Activated naive CD4-positive, alpha-beta T cell treated with anti-CD3 and anti-CD28 coated beads, Interleukin-2, amount 10 ng/mL, durations not matched to agents 7 days and 5 days (primary cell): ENCODE measurements at places on chromosomes 13 and 19.

DNA sequence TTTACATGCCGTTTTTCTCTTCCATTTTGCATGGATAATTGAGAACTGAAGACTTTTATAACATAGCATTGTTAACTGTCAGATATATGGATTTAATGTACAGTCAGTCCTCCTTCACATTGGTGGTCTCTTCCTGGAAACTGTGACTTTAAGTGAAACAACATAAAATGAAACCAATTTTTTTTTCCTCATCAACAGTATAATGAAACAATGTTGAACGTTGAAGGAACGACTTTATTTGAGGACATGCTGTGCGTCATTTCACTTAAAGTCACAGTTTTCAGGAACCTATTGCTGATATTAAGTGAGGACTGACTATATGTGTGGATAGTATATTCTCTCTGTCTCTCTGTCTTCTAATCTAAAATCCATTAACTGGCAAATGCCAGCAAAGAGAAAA lies 54.8 kb downstream of the COG3 start:
- no peak for DNase-seq

DNA sequence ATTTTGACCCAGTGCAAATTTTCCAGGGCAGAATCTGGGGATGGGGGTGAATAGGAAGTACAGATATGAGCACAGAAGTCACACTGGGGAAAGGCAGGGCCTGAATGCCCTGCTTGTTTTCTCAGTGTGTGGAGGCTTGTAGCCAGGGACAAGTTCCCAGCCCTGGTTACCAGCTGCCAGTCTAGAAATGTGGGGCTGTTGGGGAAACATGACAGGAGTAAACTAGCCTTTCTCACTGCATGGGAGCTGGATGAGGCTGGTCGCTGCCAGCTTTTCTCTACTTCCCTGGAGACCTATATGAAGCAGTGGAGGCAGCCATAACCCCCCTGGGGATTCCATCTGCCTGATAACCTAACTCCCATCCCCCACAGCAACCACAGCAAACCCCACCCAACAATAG lies 2267.7 kb downstream of the PCDH9 start:
- no peak for DNase-seq

DNA sequence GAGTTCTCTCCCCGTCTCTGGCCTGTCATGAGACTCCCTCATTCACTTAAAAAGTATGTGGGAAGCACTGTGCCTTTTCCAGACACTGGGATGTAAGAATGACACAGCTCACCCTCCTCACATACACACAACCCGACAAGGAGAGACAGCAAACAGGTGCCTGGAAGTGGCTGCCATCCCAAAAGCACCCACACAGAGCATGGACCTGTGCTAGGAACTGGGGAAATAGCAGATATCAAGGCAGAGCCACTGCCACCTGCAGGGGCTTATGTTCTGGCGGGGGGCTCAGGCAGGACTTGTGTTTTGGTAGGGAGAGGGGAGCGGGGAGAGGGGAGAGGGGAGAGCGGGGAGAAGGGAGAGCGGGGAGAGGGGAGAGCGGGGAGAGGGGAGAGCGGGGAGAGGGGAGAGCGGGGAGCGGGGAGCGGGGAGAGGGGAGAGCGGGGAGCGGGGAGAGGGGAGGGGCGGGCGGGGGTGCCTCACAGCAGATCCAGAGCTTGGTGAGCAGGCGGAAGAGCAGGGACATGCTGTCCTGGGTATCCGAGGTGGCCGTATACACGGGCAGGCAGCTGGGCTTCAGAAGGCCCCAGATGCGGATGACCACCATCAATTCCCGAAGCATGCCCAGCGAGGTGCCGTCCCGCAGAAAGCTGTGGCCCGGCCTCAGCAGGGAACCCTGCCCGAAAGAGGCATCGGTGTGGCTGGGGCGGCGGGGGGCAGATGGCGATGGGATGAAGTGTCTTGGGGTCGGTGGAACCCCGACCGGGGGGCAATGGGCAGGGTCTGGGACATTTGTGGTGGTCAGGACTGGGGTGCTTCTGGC lies 12.2 kb downstream of the CFD start:
- no peak for DNase-seq

GRCh38 chr13:46321494-46322225 lies 65.4 kb downstream of the RUBCNL start:
- DNase-seq = peak; percentile 84

DNA sequence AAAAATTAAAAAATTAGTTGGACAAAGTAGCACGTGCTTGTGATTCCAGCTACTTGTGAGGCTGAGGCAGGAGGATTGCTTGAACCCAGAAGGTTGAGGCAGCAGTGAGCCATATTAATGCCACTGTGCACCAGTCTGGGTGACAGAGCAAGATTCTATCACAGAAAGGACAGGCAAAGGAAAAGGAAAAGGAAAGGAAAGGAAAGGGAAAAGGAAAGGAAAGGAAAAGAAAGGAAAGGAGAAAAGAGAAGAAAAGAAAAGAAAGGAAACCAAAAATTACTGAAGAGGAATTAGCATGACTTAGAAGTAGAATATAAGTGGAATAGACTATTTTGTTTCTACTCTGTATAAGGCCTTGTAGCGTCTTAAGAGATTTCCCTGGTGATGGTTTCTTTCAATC lies 122.3 kb downstream of the RBM26 start:
- no peak for DNase-seq

DNA sequence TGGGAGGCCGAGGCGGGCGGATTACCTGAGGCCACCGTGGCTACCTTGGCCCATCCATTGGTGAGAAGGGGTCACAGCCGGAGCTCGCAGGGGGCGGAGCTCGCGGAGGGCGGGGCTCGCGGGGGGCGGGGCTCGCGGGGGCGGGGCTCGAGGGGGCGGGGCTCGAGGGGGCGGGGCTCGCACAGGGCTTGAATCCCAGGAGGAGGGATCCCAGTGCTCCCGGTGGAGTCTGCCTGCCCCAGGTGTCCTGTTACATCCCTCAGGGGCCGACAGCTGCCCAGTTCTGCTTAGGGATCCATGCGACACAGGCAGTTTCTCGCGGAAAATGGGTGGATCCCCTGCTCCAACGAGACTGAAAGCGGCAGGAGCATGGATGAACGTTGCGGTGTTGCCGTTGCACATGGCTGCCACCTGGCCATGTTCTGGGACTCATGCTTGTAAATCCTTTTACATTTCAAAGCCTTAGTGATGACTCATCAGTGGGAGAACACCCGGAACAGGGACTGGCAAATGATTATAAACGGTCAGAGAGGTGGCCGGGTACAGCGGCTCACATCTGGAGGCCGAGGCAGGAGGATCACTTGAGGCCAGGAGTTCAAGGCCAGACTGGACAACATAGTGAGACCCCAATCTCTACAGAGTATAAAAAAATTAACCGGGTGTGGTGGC lies 25.1 kb downstream of the TMPRSS9 start:
- DNase-seq = no peak

- no peak for DNase-seq
Measured at GRCh38 chr19:45391346-45391745, 13.5 kb downstream of the PPP1R13L start.

DNA sequence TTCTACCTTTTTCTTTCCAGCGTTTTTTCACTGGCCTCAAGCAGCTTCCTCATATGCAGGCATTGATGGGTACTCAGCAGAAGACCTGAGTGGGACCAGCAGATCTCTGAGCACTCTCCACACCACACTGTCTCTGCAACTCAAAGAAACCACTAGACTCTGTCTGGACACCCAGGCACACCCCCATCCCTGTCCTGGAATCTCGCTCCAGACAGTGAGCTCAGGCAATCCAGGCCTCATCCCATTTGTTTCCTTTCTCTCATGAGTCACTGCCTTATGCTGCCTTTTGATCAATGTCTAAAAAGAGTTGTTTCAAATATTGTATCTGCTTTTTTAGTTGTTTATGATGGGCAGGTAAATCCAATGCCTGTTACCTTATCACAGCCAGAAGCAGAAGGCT lies 19.7 kb upstream of the POP4 start:
- DNase-seq = no peak

GRCh38 chr13:110450016-110450900 lies 111.3 kb downstream of the RAB20 start:
- no peak for DNase-seq

GRCh38 chr19:34306824-34307223 lies 52.5 kb downstream of the GARRE1 start:
- no peak for DNase-seq

DNA sequence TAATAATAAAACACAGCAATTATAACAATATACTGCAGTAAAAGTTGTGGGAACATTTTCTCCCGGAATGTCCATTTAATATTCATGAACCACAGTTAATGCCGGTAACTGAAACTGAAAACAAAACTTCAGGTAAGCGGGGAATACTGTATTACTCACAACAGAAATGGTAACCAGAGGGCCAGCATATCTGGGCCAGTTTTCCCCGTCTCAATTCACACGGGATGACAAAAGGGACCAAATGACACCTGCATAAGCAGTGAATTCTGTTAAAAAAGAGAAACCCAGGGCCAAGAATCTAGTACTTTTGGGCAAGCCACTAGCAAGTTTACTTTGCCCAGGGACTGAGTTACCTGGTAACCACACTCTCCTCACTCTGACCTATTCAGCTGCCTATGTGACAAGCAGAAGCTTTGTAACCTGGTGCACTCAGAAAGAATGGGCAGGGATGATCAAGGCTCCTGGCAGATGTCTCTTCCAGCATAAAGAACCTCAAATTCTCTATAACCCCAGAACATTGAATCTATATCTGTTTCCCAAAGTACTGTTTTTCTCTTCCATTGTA lies 1171.2 kb downstream of the DIAPH3 start:
- no peak for DNase-seq

DNA sequence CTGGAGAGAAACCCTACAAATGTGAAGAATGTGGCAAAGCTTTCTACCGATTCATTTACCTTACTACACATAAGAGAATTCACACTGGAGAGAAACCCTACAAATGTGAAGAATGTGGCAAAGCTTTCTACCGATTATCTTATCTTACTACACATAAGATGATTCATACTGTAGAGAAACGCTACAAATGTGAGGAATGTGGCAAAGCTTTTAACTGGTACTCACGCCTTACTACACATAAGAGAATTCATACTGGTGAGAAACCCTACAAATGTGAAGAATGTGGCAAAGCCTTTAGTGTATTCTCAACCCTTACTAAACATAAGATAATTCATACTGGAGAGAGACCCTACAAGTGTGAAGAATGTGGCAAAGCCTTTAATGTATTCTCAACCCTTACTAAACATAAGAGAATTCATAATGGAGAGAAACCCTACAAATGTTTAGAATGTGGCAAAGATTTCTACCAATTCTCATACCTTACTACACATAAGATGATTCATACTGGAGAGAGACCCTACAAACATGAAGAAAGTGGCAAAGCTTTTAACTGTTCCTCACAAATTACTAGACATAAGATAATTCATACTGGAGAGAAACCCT lies 12.9 kb upstream of the ZNF493 start:
- DNase-seq = no peak

GRCh38 chr19:10604460-10604980 lies 17.4 kb upstream of the AP1M2 start:
- peak; percentile 32 for DNase-seq

DNA sequence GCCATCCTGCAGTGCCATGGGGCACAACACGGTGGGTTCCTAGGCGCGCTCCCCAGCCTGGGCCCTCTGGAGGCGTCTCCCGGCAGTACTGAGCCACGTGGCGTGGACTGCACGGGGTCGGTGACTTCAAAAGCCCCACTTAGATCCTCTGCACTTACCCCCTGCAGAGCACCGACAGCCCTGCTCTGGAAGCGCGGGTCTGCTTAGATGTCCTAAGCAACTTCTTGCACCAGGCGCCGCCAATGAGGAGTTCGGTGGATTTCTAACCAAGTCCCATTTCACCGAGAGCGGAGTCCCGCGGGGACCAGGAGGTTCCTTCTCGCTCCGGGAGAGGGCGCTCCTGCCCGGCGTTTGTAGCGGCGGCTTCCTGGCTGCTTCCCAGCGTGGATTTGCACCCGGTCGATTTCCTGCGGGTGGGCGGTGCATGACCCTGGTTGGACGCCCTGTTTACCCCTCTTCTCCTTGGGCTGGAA lies 25.2 kb upstream of the ZNF845 start:
- peak; percentile 26 for DNase-seq

DNA sequence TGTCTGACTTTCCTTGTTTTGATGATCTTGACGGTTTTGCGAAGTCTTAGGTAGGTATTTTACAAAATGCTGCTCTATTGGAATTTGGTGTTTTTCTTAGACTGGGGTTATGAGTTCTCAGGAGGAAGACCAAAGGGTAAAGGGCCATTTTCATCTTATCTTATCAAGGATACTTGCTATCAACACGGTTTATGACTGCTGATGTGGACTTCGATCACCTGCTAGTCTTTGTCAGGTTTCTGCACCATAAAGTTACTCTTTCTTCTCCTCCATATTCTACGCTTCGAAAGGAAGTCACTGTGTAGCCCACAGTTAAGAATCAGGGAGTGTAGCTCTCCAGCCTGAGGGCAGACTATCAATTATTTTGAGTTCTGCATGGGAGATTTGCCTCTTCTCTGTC lies 7.4 kb upstream of the CEBPG start:
- DNase-seq = no peak
